SK-MEL-5 (cell line): ENCODE measurements at places on chromosomes 3 and 15.

GRCh38 chr15:58726867-58727266 lies 22.6 kb downstream of the ADAM10 start:
- no peak for DNase-seq

DNA sequence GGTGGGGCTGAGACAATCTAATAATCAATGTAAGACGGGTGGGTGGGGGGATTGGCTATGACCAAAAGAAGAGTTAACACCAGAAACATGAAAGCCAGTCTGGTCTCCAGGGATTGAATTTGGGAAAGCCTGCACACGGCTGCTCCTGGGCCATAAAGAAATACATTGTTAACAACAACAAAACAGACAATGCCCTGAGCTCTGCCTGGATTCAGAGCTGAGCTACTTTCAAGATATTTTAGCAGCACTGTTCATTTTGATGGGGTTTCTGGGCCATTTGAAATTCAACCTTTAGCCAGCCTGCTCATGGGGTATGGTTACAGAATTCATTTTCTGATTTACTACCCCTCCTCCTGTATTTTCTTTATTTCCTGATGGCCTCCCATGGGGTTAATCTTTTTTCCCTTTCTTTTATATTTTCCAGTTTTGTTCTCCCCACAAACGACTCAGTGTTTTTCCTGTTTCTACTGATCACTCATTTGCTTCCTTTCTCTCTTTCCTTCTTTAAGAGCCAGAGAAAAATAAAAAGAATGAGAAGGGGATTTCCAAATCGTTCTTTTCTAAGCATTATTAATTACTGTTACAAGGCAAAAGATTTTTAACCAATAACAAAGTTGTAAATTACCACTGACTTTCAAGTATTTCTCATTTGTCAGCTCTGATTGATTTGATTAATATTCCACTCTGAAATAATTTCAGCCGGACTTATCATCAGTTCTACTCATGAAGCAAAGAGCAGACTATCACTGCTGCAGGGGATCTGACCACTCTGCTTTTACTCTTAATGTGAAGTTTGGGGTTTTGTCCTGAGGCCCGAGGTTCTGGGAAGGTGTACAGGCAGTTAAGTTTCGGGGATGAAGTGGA lies 19.6 kb downstream of the NR2F2 start:
- no peak for DNase-seq

GRCh38 chr3:115169808-115170207 lies 22.7 kb upstream of the ZBTB20 start:
- DNase-seq = peak; percentile 26

DNA sequence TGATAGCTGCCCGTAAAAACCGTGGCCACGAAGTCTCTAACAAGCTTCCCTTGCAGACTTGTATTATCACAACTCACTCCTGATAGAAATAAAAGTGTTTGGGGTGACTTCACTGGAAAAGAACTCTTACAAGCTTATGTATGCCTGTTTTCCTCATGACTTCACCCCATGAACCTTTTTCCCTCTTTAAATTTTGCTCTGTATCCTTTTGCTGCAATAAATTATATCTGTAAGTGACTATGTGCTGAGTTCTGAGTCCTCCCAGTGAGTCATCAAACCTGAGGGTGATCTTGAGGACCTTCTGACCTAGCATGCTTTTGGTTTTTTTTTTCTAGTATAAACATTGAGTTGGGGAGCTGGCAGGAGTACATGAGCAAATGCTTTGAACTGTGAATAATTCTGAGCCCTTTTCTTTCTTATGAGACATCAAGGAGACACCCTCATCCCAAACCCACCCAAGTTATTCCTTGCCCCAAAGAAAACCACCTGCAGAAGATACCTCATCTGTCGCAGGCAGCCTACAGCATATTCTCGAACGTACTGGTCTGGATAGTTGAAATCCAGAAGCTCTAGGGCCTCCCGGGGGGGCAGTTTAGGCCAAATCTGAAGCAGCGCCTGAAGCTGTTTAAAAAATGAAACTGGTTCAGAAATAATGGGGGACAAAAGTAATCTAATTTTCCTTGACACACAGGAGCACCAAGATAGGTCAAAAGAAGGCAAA lies 85.9 kb downstream of the FAIM start:
- DNase-seq = no peak

- DNase-seq = no peak
Measured at GRCh38 chr3:50816894-50817293, 142.2 kb downstream of the DOCK3 start.

- no peak for DNase-seq
Measured at GRCh38 chr3:16913264-16913580, 28.5 kb downstream of the PLCL2 start.
